ENCODE measurements at places on chromosomes 6 and 20.

DNA sequence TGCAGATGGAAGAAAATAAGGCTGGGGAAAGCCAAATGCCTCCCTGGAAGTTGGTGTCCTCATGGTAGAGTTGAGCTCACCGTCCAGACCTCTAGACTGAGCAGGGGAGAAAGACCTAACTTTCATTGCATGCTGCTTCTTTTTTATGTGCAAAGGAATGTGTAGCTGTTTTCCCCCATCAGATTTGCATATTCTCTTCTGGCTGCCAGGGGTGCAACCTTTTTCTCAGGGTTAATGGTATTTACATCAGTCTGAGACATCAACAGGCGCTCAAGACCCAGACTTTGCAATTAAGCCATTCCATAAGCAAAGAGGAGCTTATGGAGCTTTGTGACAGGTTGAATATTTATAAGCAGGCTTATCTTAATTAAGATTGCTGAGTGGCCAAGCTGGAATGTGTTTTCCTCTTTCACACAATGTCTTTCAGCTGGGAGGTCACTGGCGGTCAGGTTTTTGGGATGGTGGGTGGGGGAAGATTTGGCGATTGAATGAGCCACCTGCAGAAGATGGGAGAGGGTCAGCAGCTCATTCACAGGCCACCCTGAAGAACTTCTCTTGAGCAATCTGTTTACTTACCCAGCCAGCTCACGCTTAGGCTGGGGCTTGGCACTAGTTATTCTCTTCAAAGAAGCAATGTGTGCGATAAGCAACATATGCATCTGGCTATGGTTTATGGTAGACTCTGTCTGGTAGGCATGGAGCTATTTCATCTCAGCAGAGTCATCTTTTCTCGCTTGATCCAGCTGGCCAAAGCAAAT is 88.6 kb downstream of the SCP2D1 start:
- no peak for DNase-seq

DNA sequence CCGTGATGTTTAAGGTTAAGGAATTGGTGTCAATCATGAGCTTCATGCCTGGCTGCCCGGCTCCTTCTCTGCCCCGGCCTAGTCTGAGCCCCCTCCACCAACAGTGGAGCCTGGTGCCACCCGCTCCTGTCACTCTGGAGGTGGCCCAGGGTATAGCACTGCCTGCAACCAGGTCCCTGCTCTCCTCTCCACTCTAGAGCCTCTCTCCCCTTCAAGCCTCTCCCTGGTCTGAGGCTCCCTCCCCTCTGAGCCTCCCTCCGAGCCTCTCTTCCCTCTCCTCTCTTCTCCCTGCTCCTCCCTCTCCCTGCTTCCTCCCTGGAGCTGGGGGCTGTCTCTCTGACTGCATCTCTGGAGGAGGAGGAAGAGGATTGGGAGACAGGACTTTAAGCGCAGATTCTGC is 31.3 kb upstream of the MRGBP start:
- DNase-seq: no peak

DNA sequence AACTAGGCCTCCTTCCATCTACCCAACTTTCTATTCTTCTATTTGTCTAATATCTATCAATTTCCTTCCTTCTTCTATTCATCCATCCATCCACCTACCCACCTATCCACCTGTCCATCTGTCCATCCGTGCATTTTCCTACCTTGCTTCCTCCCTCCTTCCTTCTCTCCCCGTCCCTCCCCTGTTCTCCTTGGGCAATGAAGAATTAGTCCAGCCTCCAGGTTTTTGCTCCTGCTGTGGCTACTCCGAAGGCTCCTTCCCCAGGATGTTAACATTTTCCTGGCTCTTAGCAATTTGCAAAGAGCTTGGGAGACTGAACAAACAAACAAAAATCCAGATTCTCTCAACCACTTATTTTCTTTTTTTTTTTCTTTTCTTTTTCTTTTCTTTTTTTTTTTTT is 81.6 kb downstream of the KCNB1 start:
- no peak for DNase-seq

GRCh38 chr6:69816026-69816425 is 19.2 kb upstream of the LMBRD1 start:
- DNase-seq: no peak

GRCh38 chr6:39092124-39092523 is 22.9 kb downstream of the SAYSD1 start:
- no peak for DNase-seq

DNA sequence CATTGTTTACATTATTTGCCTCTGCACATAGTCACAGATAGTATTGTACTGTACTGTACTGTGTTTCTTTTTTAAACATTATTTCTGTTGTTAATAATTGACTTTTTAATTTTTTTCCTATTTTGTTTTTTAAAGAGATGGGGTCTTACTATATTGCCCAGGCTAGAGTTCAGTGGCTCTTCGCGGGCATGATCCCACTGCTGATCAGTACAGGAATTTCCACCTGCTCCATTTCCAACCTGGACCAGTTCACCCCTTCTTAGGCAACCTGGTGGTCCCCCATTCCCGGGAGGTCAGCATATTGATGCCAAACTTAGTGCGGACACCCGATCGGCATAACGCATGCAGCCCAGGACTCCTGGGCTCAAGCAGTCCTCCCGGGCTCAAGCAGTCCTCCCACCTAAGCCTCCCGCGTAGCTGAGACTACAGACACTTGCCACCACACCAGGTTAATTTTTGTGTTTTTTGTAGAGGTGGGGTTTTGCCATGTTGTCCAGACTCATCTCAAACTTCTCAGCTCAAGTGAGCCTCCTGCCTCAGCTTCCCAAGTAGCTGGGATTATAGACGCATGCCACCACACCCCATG is 47.5 kb downstream of the PTPN1 start:
- DNase-seq: no peak

Data from HS-5 (cell line).